ENCODE measurements at places on chromosomes 16 and 17.

DNA sequence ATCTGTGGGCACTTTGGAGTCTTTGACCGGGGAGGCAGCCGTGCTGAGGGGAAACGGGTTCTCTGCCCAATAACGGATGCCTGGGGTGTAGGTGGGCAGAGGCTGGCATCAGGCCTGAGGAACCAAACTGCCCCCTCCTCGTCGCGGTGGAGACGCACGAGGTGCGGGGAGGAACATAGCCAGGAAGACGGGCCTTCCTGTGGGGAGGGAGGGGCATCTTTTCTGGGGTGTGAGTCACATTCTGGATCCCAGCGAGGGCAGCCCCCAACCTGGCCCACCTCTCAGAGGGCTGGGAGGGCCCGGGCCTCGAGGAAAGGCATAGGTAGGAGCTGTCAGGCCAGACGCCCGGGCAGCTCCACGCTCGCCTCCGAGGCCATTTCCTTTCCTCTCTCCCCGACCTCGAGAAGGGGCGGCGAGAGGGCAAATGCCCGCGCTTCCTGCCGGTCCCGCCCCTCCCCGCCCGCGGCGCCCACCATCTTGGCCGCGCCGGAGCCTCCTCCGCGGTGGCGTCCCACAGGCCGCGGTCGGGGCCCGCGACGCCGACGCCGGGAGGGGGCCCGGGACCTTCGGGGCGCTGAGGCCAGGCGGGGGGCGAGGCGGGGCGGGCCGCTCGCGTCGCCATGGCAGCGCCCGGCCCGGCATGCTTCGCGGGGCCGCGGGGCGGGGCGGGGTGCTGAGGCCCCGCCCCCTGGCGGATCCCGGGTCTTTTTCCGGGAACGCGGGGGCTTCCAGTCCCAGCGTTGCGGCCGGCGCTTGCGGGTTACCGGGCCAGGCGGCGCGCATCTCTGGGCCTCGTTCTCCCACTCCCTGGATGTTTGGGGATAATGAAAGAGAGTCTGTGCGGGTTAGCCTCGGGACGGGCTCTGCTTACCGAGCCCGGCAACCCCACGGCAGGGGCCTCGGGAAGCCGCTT lies 13.2 kb downstream of the RAI1 start:
- no peak for DNase-seq

GRCh38 chr16:9212621-9213020 lies 121.2 kb downstream of the HAPSTR1 start:
- DNase-seq: no peak

- no peak for DNase-seq
Observed at GRCh38 chr17:37479025-37479424, 10.7 kb upstream of the DUSP14 start.

DNA sequence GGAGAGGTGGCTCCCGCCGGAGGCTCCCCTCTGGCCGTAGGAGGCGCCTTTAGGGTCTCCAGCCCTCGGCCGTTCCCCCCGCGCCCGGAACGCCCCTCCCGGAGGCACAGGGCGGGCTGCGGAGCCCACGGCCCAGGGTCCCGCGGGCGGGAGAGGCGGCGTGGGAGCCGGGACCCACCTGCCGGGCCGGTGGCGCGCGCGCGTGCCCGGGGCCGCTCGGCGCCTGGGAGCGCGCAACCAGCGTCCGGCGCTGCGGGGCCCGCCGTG lies at the start of gene MIF4GD:
TSS of gene MIF4GD (minus strand) at position 266 of the 267 bp plus-strand sequence. CDS start 1,036 bp downstream, outside the sequence.
- DNase-seq: no peak

DNA sequence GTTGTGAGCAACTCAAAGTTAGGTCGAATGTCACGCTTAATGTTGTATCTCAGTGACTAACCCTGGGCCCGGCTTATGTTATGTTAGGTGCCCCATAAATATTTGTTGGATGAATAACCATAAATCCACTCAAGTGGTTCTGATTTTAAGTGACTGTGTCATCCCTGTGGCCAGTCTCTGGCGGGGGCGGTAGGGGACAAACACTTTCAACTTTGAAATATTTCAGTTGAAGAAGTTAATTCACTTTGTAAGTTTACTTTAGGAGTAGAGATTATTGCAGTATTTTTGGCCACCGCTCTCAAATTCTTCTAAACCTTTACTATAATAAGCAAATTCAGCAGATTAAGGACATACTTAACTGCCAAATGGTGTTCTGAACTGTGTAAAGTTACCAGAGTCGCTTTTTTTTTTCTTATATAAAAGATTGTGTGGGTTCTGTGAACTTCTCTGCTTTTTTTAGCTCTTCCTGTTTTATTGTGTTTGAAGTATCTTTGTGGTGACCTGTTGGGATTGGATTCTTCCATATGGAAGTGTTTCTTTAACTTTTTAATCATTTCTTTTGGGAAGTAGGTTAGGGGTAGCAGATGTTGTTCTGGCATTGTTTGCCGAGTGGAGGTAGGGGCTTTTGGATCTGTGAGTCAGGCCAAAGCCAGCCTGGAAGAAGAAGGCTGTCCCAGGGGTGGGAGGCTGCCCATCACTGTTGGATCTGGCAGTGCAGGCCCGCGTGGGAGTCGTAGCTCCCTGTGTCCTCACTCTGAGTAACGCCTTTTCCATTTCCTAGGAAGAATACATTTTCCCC lies 61.4 kb upstream of the TBX2 start:
- no peak for DNase-seq

DNA sequence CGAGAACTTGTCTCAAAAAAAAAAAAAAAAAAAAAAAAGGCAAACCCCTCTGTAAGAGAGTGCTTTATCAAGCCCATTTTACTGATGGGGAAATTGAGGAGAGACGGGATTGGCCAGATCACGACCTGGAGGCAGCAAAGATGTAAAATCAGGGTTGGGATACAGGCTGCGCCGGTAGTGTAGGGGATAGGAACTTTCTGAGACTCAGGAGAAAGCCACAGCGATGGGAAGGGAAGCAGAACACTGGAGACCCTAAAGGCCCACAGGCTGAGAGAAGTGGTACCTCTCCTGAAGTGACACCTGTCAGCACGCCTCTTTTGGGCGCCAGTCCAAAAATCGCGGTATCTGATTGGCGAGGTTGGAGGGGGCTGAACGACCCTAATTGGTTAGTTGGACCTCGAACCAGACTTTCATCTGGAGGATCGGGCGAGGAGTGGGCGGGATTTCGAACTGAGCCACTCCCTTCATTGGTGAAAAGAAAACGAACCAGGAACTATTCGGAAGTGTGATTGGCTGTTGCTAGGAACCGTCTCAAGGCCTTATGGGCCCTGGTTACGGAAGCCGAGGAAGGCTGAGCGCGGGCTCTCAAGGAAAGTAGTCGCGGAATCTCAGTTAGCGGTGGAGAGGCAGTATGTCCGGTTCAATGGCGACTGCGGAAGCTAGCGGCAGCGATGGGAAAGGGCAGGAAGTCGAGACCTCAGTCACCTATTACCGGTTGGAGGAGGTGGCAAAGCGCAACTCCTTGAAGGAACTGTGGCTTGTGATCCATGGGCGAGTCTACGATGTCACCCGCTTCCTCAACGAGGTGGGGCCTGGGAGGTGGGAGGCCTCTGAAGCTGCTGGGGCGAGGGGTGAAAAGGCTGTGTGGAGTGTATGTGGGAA lies at the start of gene CYB5B:
TSS of gene CYB5B (plus strand) at position 567 of the 882 bp plus-strand sequence. CDS start at position 632, 65 bp downstream.
- peak; percentile 98 for DNase-seq

- no peak for DNase-seq
Observed at GRCh38 chr17:50151937-50152547, 1.6 kb upstream of the PPP1R9B start.

DNA sequence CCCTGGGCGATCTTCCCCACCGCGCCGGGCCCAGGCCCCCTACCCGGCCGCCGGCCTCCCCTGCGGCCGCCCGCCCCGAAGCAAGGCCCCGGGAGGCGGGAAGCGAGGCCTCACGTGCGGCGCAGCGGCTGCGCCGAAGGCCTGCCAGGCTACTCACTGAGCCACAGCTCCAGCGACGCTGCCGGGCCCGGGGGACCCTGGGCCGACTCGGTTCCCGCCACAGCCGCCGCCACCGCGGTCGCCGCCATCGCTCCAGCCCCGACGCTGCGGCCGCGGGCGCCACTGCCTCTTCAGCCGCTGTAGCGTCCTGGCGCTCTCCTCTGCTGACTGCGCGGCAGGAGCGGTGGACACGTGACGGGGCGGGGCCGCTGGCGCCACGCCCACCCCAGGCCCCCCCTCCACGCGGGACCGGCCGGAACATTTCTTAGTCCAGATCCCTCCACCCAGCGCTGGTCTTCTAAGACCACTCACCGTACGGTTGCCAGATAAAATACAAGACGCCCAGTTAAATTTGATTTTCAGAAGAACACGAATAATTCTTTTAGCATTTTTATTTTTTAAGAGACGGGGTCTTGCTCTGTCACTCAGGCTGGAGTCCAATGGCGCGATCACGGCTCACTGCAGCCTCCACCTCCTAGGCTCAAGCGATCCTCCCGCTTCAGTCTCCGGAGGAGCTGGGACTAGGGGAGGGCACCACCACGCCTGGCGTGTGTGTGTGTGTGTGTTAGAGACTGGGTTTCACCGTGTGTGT lies at the start of gene GGA2:
TSS of gene GGA2 (minus strand) at position 331 of the 751 bp plus-strand sequence. CDS start at position 248, 83 bp downstream.
- no peak for DNase-seq

DNA sequence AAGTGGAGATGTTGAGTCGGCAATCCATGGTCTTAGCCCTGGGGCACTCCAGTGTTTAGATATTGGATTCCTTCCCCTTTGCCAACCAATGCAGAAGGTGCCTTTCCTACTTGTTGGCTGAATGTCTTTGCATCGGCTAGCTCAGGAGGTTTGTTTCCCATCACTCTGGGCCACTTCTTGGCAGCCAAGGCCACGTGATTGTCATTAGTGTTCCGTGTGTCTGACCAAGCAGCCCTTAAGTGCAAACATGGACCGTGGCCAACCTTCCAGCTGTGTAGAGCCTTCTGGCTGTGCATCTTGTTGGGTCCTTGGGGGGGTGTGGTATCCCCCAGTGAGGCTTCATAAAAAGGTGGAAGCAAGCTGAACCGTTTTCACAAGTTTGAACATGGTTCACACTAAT lies 66.0 kb downstream of the GNAO1 start:
- no peak for DNase-seq

DNA sequence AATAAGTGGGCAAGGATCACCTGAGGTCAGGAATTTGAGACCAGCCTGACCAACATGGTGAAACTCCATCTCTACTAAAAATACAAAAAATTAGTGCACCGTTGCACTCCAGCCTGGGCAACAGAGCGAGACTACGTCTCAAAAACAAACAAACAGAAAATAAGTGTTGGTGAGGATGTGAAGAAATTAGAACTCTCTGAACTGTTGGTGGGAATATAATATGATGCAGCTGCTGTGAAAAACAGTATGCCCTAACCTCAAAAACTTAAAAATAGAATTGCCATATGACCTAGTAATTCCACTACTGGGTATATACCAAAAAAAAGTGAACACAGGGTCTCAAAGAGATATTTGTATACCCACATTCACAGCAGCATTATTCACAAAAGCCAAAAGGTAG lies 26.1 kb downstream of the GLG1 start:
- DNase-seq: peak; percentile 63

DNA sequence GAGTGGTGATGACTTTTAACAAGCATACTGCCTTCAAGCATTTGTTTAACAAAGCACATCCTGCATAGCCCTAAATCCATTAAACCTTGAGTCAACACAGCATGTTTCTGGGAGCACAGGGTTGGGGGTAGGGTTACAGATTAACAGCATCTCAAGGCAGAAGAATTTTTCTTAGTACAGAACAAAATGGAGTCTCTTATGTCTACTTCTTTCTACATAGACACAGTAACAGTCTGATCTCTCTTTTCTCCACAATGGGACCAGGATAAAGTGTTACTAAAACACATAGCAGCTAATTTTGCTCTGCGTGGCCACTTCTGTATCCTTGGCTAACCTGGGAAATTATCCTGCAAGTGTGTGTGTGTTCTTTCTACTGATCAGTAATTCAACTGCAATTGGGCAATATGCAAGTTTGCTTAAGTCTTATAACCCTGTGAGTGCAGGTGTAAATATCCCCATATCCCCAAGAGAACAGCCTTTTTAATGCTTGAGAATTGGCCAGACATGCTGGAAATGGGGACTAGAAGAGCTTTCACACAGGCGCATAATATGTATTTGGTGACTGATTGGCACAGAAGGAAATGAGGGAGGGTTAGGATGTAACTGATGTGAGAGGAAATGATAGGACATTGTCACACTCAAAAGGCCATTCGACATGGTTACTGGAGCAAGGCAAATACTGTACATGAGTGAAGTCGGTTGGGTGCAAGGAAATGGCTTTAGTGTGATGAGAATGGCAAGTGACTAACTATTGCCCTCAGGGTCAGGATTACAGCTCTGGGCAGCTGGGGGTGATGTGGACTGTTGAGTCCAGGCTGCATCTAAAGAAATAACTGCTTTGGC lies 10.8 kb upstream of the ANKS4B start:
- DNase-seq: no peak

DNA sequence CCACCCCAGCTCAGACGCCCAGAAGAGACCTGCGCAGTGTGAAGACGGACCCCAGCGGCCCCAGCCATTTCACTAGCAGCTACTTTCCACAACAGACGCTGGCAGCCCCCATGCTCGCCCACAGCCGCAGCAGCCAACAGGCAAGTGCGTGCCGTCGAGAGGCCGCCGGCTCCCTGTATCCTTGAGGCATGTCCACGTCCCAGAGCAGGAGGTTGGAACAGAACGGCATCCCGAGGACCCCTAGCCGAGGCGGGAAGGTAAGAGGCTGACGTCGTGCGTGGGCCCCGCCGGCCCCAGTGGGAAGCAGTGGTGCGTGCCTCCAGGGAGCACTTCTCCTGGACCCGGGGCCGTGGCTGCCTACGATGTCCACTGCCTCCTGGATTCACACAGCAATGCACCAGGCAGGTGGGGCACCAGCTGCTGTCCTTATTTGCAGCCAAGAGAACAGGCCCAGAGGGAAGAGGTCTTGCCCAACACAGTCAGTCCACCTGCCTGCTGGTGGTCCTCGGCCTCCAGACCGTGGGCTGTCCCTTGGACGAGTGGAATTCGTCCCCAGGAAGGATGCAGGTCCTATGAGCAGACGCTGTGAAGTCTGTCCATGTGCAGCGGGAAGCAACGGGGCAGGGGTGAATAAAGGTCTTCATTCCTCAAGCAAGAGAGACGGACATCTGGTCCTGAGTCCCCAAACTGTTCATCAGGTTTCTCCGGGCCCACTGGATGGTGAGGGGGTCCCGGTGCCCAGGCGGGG lies 38.5 kb downstream of the SLC7A5 start:
- DNase-seq: no peak

DNA sequence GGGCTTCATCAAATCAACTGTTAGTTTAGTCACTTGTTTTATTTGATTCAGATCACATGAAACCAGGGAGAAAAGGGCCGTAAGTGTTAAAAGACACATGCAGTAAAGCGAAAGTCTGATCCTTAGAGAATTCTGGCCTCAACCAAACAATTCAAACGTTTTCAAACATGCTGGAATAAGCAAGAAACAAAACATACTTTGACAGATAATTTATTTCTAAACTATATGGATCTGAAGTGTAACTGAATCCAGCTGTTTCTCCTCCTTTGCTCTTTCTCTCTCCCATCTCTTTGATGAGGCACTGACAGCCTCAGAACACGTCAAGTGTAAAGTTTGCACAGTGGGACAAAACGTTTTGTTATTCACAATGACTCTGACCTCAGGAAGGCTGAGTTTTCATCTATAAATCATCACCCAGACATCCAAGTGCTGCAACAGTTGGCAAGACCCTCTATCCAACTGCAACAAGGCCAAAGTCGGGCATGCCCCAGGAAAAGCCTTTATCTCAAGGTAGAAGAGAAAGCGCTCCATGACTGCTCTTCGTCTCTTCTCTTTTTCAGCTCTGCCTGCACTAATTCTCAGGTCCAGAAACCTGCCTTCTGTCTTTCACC lies 267.1 kb upstream of the MYOCD start:
- no peak for DNase-seq

- no peak for DNase-seq
Observed at GRCh38 chr17:21157586-21158370, 31.0 kb downstream of the DHRS7B start.

GRCh38 chr16:75556431-75556950 lies 439 bp upstream of the TMEM231 start:
- DNase-seq: no peak

Measured in GM12878 (cell line).